ENCODE measurements at places on chromosomes 16 and 17. TPM values are rescaled to one million over a fixed set of nuclear protein-coding genes. Genes with fewer than 3 reads are reported as not detected.
A peak's percentile ranks its signal among the peaks of the same experiment; 100 is the strongest.

GRCh38 chr17:34760931-34761495 lies 181.6 kb downstream of the TMEM132E start:
- no peaks in the 10 kb centered on the region for H3K36me3 ChIP-seq
- H3K4me3 ChIP-seq, result no peak overlapping the region
- peaks cover 2% of the 10 kb centered on the region for H3K27me3 ChIP-seq

GRCh38 chr16:7546948-7547347 lies 214.3 kb downstream of the RBFOX1 start:
- no peak overlapping the region for H3K4me3 ChIP-seq
- no peak for DNase-seq
- no peaks in the 10 kb centered on the region for H3K36me3 ChIP-seq
- no peaks in the 10 kb centered on the region for H3K4me1 ChIP-seq
- H3K27ac ChIP-seq, result no peak overlapping the region

- peak; percentile 56 for DNase-seq
- H3K27ac ChIP-seq, result peak overlapping the region; percentile 82
- H3K36me3 ChIP-seq, result peaks cover 49% of the 10 kb centered on the region
- H3K4me1 ChIP-seq, result peaks cover 32% of the 10 kb centered on the region
- peak overlapping the region; percentile 95 for H3K4me3 ChIP-seq
Observed at GRCh38 chr17:28949185-28950016, 1.9 kb downstream of the PHF12 start.

DNA sequence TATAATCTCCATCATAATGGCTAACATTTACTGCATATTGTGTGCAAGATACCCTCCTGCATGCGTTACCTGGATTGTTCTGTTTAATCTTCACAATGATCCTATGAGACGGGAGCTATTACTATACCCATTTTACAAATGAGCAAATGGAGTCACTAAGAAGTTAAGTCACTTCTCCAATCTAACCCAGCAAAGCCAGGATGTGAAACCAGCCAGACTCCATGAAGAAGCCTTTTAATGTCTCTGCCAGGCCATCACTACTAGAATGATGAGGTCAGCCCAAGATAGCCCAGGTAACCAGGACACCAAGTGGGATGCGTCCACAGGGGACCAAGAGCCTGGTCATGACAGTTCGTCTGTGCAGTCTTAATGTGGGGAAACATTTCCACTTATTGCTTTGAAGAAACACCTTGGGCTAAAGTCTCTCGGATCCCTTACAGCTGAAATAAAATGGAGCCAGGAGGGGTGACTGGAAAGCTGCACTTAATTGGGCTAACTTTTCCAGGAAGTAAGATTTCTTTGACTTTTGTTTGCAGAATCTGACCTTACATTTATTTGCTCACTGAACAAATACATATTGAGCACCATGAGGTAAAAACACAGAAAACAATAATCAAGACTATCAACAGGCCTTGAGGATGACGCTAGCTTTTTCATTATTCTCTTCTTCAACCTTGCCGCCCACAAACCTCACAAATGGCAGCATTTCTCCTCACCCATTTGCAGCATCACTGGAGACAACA lies 926 bp upstream of the SHCBP1 start:
- DNase-seq, result no peak
- H3K36me3 ChIP-seq, result peaks cover 19% of the 10 kb centered on the region
- H3K27me3 ChIP-seq, result no peaks in the 10 kb centered on the region
- H3K4me3 ChIP-seq, result peak overlapping the region; percentile 96
- H3K4me1 ChIP-seq, result peaks cover 18% of the 10 kb centered on the region
- H3K27ac ChIP-seq, result peak overlapping the region; percentile 96

DNA sequence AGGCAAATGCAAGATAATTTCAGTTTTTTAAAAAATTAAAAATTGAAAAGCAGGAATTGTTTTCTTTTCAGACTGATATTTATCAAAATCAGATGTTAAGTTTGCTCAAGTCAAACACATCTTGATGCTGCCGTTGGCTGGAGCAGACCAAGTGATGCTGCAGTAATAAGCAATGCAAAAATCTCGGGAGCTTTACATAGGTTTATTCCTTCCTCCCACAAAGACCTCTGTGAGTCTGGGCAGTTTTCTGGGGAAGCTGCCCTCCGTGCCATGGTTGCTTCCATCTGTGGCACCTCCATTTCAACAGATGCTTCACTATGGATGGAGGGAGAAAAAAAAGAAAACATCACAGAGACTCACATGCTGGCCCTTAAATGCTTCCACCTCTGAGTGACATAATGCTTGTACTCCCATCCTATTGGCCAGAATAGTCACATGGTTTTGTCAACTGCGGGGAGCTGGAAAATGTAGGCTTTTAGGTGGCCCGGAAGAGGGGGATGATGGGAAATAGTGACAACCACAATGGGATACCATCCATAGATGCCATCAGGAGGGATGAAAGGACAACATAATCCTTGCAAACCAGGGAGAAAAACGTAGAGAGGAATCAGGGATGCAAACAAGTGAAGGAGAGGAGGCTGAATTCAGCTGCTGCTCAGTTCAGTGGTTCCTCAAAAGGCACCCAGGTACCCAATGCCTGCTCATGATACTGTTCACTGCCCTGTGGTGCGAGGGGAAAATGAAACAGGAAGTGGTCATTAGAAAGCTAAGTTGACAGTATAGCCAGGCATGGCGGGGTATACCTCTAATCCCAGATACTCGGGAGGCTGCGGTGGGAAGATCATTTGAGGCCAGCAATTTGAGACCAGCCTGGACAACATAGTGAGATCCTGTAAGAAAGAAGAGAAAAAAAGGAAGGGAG lies 13.5 kb upstream of the ERCC4 start:
- H3K27me3 ChIP-seq, result peaks cover 4% of the 10 kb centered on the region
- no peaks in the 10 kb centered on the region for H3K36me3 ChIP-seq
- H3K4me1 ChIP-seq, result no peaks in the 10 kb centered on the region
- no peak overlapping the region for H3K27ac ChIP-seq
- DNase-seq, result no peak

Gene COL1A1
- 13.9 TPM for total RNA-seq

DNA sequence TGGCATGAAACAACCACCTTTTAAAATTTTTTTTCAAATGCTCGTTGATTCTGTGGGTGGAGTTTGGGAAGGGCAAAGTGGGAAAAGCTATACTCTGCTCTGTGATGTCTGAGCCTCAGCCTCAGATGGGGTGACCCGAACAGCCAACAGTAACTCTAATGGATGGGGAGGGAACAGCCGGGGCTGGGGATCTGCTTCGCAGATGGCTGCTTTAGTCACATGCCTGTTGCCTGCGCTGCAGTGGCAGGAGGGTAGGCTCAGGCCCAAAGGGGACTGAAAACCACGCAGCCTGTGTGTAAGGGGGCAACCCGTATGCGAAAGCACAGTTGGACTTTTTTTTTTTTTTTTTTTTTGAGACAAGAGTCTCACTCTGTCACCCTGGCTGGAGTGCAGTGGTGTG lies 14.9 kb upstream of the MAPK3 start:
- H3K27me3 ChIP-seq, result no peaks in the 10 kb centered on the region
- H3K4me3 ChIP-seq, result no peak overlapping the region
- no peak overlapping the region for H3K27ac ChIP-seq
- no peaks in the 10 kb centered on the region for H3K36me3 ChIP-seq
- no peak for DNase-seq

DNA sequence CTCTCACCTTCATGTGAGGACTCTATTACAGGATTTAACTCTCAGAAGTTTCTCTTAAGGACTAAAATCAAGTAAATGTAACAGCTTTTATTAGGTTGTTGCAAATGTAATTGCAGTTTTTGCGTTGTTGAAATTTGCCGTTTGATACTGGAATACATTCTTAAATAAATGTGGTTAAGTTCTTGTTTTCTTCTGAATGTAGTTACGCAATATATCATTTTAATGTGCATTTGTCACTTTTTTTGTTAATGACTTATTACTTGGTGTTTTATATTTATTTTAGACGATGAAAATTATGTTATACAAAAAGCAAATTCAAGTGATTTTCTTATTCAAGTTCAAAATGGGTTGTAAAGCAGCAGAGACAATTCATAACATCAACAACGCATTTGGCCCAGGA lies 76.3 kb downstream of the TTC19 start:
- H3K27ac ChIP-seq, result no peak overlapping the region
- DNase-seq, result no peak
- no peak overlapping the region for H3K4me3 ChIP-seq
- no peaks in the 10 kb centered on the region for H3K4me1 ChIP-seq

DNA sequence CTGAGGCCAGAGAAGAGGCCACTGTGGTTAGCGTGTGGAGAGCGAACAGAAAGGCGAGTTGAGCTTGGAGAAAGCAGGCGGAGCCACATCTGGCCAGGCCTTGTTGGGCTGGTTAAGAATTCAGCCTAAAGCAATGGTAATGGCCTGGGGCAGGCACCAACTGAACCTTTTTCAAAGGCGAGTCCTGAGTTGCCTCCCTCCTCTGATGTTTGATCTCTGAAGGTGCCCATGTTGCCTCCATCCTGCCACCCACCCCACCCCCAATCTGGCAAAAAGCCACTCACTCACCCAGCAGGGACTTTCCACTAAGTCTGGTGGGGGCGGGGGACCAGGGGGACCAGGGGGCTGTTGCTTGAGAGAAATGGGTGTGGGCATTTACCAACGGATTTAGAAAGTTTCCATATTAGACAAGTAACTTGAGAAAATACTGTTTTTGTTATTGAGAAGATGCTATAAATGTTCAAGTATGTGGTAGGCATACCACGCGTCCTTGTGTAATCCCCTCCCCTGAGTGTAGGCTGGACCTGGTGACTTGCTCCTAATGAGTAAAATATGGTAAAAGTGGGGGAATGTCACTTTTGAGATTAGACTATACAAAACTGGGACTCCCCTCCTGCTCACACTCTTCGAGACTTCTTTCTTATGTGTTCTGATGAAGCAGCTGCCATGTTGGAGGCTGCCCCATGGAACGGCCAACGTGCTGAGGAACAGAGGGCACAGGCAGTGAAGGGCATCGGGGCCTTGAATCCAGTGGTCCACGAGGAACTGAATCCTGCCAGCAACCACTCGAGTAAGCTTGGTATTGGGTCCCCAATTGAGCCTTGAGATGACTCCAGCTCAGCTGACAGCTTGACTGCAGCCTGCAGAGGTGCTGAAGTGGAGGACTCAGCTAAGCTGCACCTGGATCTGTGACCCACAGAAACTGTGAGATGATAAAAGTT lies 29.9 kb upstream of the TNS4 start:
- H3K36me3 ChIP-seq, result peaks cover 18% of the 10 kb centered on the region
- H3K4me3 ChIP-seq, result peak overlapping the region; percentile 79
- H3K27me3 ChIP-seq, result no peaks in the 10 kb centered on the region

Gene DHRS11
- 12.3 TPM for total RNA-seq

- H3K4me1 ChIP-seq, result no peaks in the 10 kb centered on the region
- no peak for DNase-seq
- no peak overlapping the region for H3K4me3 ChIP-seq
Observed at GRCh38 chr17:72598695-72599094, 477.9 kb downstream of the SOX9 start.

- DNase-seq, result peak; percentile 15
- H3K27ac ChIP-seq, result peak overlapping the region; percentile 86
Observed at GRCh38 chr16:4615384-4616046, 827 bp upstream of the UBALD1 start.

Gene CDRT15L2
- total RNA-seq, result not detected

GRCh38 chr16:22001591-22001990 lies 675 bp upstream of the PDZD9 start:
- no peak overlapping the region for H3K4me3 ChIP-seq
- H3K27me3 ChIP-seq, result peaks cover 7% of the 10 kb centered on the region
- peaks cover 11% of the 10 kb centered on the region for H3K4me1 ChIP-seq

DNA sequence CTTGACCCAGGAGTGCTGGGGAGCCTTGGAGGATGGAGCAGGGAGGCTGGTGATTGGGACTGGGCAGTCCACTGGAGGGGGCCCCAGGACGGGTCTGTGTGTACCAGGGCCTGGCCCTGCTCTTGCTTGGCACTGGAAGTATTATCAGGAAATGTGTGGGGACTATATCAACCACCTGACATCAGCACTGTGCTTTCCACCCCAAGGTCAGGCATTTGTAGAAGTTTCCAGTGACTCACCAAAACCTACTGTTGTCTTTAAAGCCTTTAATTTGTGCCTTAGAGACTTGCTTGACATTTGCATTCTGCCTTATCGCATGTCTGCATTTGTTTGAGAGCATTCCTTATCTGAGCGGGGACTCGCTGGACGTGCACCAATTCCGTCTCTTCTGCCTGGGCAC lies 323.1 kb downstream of the FOXL1 start:
- peak overlapping the region; percentile 11 for H3K27ac ChIP-seq
- H3K4me3 ChIP-seq, result no peak overlapping the region
- DNase-seq, result no peak
- H3K27me3 ChIP-seq, result peaks cover 2% of the 10 kb centered on the region

GRCh38 chr17:41103896-41104295 lies 1.3 kb upstream of the KRTAP4-9 start:
- H3K27ac ChIP-seq, result no peak overlapping the region
- H3K27me3 ChIP-seq, result peaks cover 12% of the 10 kb centered on the region
- no peak for DNase-seq
- no peaks in the 10 kb centered on the region for H3K4me1 ChIP-seq

Gene FOXL1
- 0.23 TPM for total RNA-seq

Gene CCR7
- 367 TPM for total RNA-seq
